CD4-positive, alpha-beta T cell treated with Interferon gamma for 1 hour (primary cell): ENCODE measurements at places on chromosomes 5 and 9.

DNA sequence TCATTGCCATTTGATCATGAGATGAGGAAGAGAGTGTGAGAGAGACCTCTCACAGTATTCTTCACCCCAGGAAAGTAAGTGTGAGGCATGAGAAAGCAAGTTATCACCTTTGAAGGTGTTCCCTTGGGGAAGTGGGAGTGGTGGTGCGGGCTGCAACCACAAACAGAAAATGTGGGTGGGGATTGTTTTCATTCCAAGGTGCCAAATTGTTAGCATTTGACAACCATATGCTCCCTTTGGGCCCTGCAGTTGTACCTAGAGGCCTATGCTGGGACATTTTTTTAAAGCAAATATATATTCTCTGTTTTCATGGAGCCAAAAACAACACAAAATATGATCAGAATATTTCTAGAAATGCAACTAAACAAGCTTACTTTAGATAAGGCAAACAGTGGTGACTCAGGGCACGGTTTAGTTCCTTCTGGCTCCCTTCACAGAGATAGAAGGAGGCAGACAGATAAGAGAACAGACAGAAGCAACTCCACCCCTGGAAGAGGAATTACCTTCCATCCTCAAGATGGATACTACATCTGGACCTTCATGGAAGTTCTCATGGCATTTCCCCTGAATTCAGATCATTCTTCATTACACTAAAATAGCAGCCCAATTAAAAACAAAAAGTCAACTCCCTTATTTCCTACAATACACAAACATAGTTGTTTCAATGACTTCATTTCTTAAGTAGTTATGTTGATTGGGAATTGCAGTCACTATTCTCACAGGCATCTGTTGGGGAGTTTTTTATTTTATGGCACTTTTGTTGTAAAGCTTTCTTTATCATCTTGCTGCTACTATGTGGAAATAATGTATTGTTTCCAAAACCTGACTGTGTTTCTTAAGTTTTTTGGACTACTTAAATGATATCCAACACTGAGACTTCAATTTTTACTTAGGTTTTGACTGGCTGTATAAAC is 416.6 kb downstream of the PLK2 start:
- DNase-seq, result no peak

GRCh38 chr9:136750526-136750925 is 2.2 kb upstream of the LCN6 start:
- DNase-seq, result no peak

DNA sequence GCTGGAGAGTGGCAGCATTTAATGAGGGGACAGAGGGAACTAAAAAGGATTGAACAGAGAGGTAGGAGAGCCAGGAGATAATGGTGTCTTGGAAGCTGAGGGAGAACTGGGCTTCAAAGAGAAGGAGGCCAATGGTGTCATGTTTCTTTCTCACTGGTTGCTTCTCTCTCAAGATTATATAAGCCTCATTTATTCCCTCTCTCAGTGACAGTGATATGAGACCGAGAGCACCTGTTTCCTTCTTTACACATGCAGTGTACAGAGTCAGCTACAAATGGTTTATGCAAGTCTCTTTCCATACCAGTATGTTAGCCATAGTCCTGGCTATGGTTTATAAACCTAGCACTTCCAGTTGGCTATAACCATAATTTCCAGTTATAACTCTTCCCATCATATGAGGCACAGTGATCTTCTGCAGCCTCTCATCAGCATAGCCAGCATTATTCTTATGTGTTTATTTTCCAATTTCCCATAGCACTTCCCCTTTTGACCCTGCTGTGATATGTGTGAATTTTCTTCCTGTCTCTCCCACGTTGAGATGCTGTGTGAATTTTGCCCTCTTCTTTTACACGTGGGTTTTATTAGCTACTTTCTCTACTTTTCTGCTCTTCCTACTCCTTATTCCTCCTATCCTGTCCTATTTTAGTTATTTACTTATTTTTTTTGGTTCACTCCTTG is 71.2 kb downstream of the UNC13B start:
- DNase-seq, result no peak

GRCh38 chr5:36392186-36392585 is 90.5 kb upstream of the RANBP3L start:
- no peak for DNase-seq

DNA sequence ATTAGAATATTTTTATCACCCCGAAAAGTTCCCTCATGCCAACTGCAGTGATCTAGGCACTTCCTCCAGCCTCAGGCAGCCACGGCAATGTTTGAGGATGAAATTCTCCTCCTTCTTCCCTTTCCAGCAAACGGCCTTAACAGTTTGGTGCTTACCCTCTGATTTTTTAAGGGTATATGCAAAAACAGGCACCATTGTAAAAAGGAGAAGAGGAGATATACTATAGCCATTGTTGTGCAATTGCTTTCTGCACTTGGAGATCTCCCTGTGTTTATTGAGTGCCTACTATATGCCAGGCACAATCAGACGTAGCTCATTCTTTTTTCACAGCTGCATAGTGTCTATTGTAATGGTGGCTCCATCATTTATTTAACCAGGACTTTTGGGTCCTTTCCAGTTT is 29.4 kb downstream of the GSN start:
- DNase-seq, result no peak
